ENCODE measurements at places on chromosomes 12 and 14. TPM values are rescaled to one million over a fixed set of nuclear protein-coding genes. Genes with fewer than 3 reads are reported as not detected.

DNA sequence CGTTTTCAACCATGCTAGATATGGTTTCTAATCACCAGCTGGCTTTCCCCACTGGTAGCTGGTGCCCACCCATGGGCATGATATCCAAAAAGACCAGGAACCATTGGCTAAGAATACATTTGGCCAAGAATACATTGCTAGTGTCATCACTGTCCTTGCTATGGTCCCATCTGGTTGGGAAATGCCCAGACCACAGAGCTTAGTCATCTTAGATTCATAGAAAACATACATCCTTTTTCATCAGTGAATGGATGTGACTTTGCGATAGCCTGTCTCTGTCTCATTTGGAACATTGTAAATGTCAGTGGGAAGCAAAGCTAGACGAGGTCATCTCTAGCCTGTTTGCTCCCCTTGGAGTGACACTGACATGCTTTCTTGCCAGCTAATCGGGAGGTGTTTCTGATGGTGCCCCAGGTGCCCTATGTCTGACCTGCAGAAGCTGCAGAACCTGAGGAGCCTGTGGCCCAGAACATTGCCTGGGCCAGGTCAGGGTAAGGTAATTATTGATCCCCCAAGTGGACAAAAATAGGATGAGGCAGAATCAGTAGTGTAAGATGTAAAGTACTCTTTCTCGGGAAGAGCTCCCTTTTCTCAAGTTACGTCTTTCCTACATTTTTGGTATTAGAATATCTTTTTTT, 194.8 kb downstream of the SLC41A2 start:
- DNase-seq: no peak

The VTI1B gene
- total RNA-seq: 92.0 TPM

The MDGA2 gene
- 2.4 TPM for total RNA-seq

The PZP gene
- total RNA-seq: not detected

DNA sequence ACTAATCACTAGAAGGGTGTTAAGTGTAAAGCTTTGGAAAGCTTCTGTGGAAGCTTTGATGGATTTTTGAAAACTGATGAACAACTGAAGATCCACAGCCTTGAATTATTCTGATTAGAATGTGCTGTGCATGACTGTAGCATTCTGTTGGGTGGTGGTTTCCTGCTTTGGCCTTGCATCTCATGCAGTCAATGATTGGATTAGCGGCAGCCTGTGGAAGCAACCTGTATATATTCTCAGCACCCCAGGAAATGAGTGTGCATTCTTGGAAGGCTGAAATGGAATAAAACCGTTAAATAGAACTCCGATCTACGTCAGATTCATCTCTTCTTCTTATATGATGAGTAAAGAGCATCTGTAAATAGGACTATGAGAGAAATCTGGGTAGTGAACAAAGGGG, 120.2 kb downstream of the SLC16A7 start:
- DNase-seq: no peak

DNA sequence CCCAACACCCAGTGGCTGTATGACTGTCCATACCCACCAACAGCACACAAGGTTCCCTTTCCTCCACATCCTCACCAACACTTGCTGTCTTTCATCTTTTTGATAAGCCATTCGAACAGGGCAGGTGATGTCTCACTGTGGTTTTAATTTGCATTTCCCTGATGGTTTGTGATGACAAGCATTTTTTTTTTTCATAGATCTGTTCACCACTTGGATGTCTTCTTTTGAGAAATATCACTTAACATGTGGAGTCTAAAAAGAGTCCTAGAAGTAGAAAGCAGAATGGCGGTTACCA, 198.1 kb upstream of the DIO3 start:
- DNase-seq: no peak

The RHEBL1 gene
- total RNA-seq: 1.9 TPM

The DNAJC22 gene
- total RNA-seq: 0.34 TPM

GRCh38 chr14:51165415-51165814, 70.5 kb upstream of the TRIM9 start:
- DNase-seq: peak; percentile 30

GRCh38 chr12:47811581-47812484, 7.9 kb downstream of the HDAC7 start:
- peak; percentile 90 for DNase-seq

DNA sequence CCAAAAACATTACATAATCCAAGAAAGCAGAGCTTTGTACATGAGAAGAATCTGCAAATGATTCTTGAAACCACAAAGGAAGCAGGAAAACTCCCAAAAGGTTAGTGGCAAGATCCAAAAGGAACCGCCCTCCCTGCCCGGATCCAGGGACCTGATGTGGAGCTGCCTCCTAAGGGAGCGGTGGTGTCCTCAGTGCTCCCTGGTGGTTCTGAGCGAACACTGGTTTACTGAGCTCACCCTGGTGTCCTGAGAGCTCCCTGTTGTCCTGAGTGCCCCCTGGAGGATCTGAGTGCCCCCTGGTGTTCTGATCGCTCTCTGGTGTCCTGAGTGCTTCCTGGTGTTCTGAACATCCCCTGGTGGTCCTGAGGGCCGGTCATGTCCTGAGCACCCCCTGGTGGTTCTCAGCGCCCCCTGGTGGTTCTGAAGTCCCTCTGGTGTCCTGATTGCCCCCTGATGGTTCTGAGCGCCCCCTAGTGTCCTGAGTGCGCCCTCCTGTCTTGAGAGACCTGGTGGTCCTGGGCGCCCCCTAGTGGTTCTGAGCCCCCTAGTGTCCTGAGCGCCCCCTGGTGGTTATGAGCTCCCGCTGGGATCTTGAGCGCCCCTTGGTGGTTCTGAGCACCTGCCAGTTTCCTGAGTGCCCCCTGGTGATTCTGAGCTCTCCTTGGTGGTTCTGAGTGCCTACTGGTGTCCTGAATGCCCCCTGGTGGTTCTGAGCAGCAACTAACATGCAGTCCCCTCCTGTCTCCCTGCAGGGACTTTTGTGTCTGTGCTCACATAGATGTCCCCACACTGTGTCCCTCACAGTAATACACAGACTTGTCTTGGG, 891.1 kb downstream of the TMEM121 start:
- no peak for DNase-seq

DNA sequence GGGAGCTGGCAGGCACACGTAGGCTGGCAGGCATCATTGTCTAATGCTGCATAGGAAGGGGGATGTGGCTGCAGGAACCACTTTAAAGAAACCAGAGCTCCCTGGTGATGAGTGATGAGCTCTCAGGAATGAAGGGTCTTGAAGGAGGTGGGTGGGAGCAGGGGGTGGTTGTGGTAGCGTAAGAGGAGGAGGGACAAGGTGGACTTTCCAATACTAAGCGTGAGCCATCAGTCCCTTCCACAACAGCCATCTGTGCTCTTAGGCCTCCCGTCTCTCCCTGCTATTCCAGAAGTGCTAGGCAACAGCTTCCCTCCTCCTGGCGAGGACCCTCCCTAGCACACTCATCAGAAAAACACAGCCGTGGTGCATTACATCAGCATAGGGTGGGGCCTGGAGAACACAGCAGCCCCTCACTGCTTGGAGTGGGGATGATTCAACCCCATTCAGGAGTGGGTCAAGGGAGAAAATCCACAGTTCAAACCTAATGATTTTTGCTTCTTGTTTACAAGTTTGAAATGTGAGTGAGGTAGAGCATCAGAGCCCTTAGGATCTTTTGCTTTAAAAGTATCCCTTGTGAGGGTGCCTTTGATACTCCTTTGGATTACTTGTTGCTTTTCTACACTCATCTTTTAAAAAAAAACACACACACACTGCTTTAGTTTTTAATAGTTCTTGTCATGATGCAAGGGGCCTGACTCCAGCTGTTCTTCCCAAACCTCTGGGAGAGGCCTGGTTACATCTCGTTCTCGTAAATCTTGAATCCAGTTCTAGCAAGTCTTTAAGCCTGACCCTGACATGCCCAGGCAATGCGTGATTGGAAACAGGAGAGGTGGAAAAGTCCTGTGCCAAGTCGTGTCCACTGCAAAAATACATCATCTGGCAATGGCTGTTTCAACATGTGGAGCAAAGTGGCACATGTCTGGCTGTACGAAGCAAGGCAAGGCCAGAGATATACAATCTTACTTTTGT, 356.4 kb upstream of the DDHD1 start:
- peak; percentile 56 for DNase-seq

The CLEC12A gene
- total RNA-seq: not detected

The TDRD9 gene
- total RNA-seq: not detected

DNA sequence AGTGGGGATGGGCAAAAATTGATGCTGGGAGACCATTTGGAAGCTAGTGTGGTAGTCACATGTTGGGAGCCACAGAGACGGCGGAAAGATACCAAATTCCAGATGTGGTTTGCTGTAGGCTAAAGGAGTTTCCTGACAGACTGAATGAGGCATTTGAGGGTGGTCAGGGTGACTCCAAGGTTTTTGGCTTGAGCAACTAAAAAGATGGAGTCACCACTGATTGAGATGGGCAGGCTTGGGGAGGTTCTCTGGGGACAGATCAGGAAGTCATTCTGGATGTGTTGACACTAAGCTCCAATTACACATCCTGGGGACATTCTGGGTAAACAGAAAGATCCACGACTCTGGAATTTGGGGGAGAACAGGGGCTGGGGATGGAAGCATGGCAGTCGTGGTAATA, 15.5 kb upstream of the SERPINA9 start:
- DNase-seq: no peak

GRCh38 chr12:33825986-33826602, 196.2 kb upstream of the ALG10 start:
- no peak for DNase-seq

- DNase-seq: no peak
Measured at GRCh38 chr14:72618424-72618823, 275.5 kb downstream of the DPF3 start.

The KRT7 gene
- 97.6 TPM for total RNA-seq

- no peak for DNase-seq
Measured at GRCh38 chr12:65113621-65114035, 7.5 kb downstream of the WIF1 start.

Data from astrocyte (in vitro differentiated cells and primary cell).